ENCODE measurements at places on chromosomes 12 and 14. TPM values are rescaled to one million over a fixed set of nuclear protein-coding genes. Genes with fewer than 3 reads are reported as not detected.
A peak's percentile ranks its signal among the peaks of the same experiment; 100 is the strongest.

EXOC3L4 gene
- total RNA-seq: 0.98 TPM

DDX11 gene
- 48.8 TPM for total RNA-seq

GRCh38 chr12:49565406-49566265 is 2.3 kb downstream of the MCRS1 start:
- no peak for DNase-seq

DNA sequence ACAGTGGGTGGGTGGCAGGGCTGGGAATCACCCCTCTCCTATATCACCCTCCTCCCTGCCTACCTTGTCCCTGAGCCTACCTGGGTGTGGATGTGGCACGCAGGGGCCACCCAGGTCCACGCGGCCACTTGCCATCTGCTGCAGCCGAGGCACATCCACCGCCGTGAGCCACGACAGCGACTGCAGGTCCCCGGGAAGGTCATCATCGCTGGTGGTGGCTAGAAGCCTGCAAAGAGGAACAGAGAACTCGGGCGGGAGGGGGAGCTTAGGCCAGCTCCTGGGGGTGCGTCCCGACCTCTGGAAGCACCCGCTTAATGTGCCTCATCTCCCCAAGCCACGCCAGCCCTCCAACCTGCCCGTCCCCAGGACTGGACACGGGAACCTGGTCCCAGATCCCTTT is 19.0 kb downstream of the FOXN4 start:
- DNase-seq: no peak

GRCh38 chr14:73472185-73473114 is 14.1 kb upstream of the NUMB start:
- peak; percentile 50 for DNase-seq

DNA sequence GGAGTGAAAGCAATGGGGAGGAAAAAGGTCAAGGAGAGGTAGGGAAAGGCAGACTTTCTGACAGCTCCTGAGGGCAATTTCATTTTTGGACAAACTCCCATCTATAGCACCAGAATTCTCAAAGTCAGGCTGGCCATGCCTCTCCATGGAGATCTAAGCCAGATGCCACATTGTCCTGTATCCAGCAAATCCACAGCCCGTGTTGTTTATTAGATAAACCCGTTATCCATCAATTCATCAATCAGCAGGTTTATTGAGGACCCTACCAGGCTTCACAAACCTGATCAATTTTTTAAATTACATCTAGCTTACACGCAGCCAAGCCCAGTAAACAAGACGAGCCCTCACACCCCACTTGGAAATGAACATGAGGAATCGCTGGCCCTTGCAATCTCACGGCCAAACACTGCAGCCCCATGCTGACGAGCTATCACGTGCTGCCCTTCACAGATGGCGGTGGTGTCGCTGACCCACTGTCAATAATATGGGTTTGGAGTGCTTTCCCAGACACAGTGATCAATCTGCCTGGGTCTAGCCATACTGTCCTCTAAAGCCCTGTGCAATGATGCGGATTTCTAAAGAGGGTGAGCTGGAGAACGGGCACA is 332.9 kb downstream of the DPF3 start:
- no peak for DNase-seq

DNA sequence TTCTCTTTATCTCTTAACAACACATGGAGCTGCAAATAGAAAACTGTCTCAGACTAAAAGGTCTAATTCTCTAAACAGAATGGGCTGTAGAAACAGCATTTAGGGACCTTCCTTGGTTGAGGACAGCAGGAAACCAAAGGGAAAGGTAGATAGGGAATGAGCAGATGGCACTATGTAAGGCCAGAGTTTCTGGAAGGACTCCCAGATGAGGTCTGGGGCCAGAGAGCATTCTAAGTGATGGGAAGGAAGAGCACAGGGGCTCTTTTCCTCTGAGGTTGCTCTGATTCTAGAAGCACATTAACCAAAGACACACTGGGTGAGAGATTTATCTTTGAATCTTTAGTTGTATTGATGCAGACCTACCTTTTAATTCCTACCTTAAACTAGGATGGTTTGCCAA is 79.4 kb downstream of the TPH2 start:
- DNase-seq: no peak

Measured in Caki2 (cell line).